ENCODE measurements at places on chromosomes 3 and 15.

DNA sequence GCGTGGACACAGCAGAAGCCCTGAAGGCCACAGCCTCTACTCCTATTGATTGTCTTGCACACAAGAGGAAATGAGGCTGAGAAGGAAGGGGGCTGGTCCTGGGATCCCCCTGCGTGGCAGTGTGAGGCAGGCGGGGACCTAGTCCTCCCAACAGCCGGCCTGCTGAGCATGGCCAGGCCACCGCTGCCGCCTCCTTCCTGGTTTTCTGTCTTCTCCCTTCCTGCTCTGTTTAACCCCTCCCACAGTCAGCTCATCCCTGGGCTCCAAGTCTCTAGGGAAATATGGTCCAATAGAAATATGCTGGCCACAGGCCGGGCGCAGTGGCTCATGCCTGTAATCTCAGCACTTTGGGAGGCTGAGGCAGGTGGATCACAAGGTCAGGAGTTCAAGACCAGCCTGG lies 42.1 kb upstream of the HES1 start:
- no peak for DNase-seq

DNA sequence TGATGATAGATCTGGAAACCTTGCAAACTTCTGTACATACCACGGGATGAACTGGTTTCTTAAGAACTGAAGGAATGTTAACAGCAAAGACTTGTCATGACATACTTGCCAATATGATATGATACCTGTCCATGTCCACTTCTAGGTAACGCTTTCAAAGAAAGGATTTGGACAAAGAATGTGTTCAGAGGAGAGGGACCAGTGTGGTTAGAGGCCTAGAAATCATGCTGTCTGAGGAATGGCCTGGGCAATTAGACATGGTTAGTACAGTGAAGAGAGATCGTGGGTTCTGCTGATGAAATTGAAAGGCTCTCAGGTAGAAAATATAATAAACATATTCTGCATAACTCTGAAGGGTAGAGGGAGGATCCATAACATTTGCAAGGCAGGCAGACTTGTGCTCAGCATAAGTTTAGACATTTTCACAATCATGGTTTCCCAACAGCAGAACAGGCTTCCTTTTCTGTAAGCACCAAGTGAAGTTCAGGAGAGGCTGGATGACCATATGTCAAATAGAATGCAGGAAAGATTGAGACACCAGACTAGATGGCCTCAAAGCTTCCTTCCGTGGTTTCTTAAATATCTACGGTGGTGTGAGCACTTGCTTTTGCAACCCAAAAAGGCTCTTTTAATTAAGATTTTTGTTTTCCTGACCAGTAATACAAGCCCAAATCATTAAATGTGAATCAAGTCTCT lies 39.9 kb downstream of the TGFBR2 start:
- DNase-seq, result no peak

- DNase-seq, result no peak
Observed at GRCh38 chr15:40441565-40442531, 1.1 kb downstream of the BAHD1 start.

GRCh38 chr3:184248454-184249411 lies at the start of gene ALG3:
Gene ALG3 (minus strand): TSS chr3:184248962. CDS start chr3:184248940, 22 bp downstream.
- DNase-seq, result peak; percentile 80

DNA sequence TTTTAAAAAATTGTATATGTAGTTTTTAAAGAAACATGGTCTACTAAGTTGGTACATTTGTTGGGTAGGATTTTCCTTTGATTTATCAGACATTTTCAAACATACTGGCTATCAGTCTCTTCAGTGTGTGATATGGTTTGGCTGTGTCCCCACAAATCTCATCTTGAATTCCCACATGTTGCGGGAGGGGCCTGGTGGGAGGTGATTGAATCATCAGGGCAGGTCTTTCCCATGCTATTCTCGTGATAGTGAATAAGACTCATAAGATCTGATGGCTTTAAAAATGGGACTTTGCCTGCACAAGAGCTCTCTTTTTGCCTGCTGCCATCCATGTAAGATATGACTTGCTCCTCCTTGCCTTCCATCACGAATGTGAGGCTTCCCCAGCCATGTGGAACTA lies 121.9 kb downstream of the ABI3BP start:
- DNase-seq, result no peak

Data from stimulated activated CD8-positive, alpha-beta memory T cell treated with anti-CD3 and anti-CD28 coated beads, Interleukin-4, amount 100 ng/mL, for 24 hours (primary cell).